ENCODE measurements at places on chromosomes 5 and 9. TPM values are rescaled to one million over a fixed set of nuclear protein-coding genes. Genes with fewer than 3 reads are reported as not detected.
A peak's percentile ranks its signal among the peaks of the same experiment; 100 is the strongest.

DNA sequence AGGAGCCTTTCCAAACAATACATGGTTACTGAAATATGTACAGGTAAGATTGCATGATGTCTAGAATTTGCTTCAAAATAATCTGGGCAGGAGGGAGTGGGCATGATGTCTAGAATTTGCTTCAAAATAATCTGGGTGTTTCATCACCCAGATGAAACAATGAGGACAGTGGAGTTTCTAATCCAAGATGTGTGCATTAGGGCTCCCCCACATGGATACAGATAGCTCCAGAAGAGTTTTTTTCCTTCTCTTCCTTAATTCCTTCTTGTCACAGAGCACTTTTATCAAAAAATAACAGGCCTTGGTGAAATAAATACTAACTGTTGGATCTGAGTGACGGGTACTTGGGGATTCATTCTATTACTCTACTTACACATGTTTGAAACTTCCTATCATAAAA is 14.9 kb downstream of the ATOX1 start:
- peak; percentile 10 for DNase-seq

- no peak for DNase-seq
Observed at GRCh38 chr9:132062806-132063205, 16.9 kb downstream of the MED27 start.

GRCh38 chr5:116037236-116037822 is 5.1 kb downstream of the ARL14EPL start:
- no peak for DNase-seq

GRCh38 chr5:179780362-179780761 is 13.4 kb upstream of the LTC4S start:
- no peak for DNase-seq

DNA sequence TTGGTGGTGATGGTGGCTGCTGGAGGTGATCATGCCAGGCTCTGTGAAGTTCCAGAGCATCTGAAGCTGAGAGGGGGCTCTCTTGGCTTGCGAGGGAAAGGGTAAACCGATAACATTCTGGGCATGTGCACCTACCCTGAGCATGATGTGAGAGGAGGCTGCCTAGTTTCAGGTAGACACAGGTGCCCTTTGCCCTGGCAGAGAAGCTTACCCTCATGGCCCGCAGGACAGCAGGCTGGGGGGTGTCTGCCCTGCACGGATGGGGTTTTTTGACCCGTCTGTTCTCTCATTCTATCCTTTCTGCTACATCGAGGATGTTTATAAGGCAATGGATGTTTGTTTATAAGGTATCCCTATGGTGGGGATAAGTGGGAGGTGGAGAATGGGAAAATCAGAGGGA is 132.9 kb downstream of the WDR41 start:
- no peak for DNase-seq

DNA sequence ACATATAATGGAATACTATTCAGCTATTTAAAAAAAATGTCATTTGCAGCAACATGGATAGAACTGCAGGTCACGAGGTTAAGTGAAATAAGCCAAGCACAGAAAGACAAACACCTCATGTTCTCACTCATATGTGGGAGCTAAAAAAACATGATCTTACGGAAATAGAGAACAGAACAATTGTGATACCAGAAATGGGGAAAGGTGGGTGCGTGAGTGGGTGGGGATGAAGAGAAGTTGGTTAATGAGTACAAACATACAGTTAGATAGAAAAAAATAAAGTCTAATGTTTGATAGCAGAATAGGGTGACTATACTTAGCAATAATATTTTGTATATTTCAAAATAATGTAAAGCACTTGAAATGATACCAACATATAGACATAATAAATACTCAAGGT is 38.7 kb downstream of the FAM114A2 start:
- no peak for DNase-seq

GRCh38 chr9:129989740-129990139 is 53.2 kb downstream of the FNBP1 start:
- DNase-seq = peak; percentile 59

DNA sequence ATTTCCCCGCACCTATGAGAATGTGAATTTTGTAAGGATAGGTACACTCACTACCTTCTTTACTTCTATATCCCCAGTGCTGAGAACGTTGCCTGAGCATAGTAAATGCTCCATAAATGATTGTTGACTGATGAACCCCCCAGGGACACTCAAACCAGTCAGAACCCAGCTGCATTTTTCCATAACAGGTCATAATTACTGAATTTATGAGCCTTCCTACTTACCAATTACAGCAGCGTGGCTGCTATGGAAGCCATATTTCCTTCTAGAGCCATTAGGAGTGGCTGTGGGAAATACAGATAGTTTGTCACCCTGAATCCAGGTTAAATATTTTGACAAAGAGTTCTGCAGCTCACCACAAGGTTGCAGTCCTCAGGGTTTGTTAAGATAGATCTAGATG is 135.0 kb downstream of the TAF11L14 start:
- DNase-seq = no peak

DNA sequence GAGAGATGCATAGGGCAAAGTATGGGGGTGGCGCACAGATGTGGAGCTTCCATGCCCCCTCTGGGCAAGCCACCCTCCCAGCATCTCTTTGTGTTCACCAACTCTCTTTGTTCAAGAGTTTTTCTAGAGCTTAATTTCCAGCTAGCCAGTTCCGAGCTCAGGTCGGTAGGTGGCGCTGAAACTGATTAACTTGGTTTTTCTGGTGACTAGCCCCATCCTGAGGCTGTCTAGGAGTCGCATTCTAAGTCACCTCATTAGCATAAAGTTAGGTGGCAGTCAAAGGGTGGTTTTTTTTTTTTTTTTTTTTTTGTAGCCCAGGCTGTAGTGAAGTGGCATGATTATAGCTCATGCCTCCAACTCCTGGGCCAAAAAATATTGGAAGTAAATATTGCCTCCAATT is 476.4 kb downstream of the KDM4C start:
- DNase-seq = peak; percentile 58

- DNase-seq = peak; percentile 56
Observed at GRCh38 chr5:158639881-158640592, 459.7 kb downstream of the EBF1 start.

DNA sequence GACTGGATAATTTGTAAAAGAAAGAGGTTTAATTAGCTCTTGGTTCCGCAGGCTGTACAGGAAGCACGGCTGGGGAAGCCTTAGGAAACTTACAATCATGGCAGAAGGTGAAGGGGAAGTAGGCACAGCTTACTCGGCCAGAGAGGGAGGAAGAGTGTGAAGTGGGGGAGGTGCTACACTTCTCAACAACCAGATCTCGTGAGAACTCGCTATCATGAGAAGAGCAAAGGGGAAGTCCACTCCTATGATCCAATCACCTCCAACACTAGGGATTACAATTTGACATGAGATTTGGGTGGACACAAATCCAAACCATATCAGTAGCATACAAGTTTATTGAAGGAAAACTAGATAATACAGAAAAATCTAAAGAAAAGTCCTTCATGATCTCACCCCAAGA is 39.9 kb downstream of the NEURL1B start:
- DNase-seq = peak; percentile 55

DNA sequence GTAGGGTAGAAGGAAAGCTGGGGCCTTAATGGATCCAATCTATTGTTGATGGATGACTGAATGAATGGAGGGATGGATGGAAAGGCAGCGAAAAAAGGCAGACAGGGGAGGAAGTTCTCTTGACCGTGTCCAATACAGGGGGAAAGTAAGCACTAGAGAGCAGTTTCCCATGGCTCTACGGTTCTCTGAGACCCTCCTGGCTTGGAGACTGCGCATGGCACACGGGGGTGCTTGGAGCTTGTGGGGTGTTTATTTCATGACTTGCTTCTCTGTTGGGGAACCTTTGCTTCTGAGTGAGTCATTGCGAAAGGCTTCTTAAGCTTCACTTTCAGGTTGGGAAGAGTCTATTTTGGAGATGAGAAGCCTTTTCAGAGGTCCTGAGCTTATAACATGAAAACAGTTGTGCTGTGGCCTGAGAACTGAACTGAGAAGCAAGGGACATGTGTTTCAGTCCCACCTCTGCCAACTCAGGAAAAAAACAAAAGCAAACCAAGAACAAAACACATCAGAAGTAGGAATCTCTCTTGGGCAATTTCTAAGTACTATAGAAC is 12.8 kb upstream of the TEX48 start:
- no peak for DNase-seq

DNA sequence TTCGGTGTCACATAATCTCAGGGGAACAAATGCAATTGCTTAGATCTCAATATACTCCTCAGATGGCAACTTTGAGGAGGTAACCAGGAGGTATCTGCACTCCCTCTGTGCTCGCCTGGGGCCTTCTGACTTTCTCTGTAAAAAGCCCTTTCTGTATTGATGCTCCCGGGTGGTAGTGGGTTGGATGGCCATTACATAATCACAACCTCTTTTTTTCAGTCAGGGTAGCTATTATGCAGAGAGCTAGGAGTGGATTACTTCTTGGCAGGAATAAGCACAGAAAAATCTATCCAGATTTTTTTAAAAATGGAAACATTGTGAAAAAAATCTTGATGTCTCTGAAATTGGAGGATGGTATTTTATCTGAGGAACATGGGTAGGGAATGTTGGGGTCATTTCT is 116.6 kb downstream of the SH3GL2 start:
- no peak for DNase-seq

The ALDOB gene
- total RNA-seq = not detected

The LCN1 gene
- total RNA-seq = not detected
